Activated B cell treated with CpG ODN at 0.5 μM for 24 hours (primary cell): ENCODE measurements at places on chromosomes 6 and 20.

DNA sequence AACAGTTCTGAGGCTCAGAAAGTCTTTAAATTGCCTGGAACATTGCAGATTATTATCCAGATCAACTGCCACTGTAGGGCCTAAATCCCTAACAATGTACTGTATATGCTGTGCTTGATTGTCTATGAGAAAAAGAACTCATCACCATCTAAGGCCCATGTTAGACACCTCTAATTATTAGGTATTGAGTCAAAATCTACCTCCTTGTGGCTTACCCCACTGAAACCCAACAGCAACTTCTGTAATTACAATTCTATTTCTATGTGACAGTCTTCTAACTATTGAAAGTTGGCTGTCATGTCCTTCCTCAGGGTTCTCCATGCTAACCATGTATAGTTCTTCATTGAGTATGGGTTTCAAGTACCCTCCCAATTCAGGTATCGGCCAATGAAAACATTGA lies 13.9 kb downstream of the MCM9 start:
- no peaks in the 10 kb centered on the region for H3K27me3 ChIP-seq
- H3K4me3 ChIP-seq = no peak overlapping the region
- H3K36me3 ChIP-seq = peaks cover 73% of the 10 kb centered on the region
- H3K27ac ChIP-seq = no peak overlapping the region

GRCh38 chr6:28683945-28684538 lies 158.4 kb downstream of the GPX5 start:
- no peaks in the 10 kb centered on the region for H3K36me3 ChIP-seq
- H3K27me3 ChIP-seq = peaks cover 66% of the 10 kb centered on the region
- no peak for DNase-seq
- H3K4me3 ChIP-seq = no peak overlapping the region

GRCh38 chr6:17469006-17469832 lies 75.8 kb downstream of the CAP2 start:
- no peak overlapping the region for H3K4me3 ChIP-seq
- H3K4me1 ChIP-seq = no peaks in the 10 kb centered on the region
- H3K36me3 ChIP-seq = no peaks in the 10 kb centered on the region
- DNase-seq = no peak

GRCh38 chr6:20402342-20403069 lies 827 bp downstream of the E2F3 start:
- peak overlapping the region; percentile 96 for H3K4me3 ChIP-seq
- H3K36me3 ChIP-seq = peaks cover 15% of the 10 kb centered on the region
- peaks cover 28% of the 10 kb centered on the region for H3K4me1 ChIP-seq
- H3K27me3 ChIP-seq = no peaks in the 10 kb centered on the region
- peak; percentile 55 for DNase-seq

DNA sequence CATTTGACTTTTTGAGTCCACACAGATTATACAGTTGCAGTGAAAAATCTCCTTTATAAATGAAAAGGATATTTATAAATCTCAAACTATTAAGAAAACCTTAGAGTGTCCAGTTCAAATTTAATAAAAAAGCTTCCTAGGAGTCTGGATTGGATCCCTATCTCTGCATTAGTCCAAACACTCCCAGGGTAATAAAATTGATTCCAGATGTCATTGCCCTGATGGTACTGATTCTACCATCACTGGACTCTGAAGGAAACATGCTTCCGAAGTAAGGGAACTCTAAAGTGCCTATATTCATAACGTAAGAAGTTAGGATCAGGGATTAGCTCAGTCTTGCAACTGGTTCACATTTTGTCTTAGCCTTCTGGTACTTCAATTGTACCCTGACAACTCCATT lies 1325.1 kb upstream of the MAP3K7 start:
- H3K4me1 ChIP-seq = no peaks in the 10 kb centered on the region
- H3K27ac ChIP-seq = no peak overlapping the region
- no peak overlapping the region for H3K4me3 ChIP-seq
- H3K36me3 ChIP-seq = no peaks in the 10 kb centered on the region

- no peaks in the 10 kb centered on the region for H3K36me3 ChIP-seq
- no peaks in the 10 kb centered on the region for H3K27me3 ChIP-seq
- H3K4me1 ChIP-seq = peaks cover 16% of the 10 kb centered on the region
- no peak for DNase-seq
- no peak overlapping the region for H3K4me3 ChIP-seq
Observed at GRCh38 chr6:88013015-88013414, 34.6 kb upstream of the SPACA1 start.

GRCh38 chr6:159760602-159761057 lies 1.2 kb upstream of the ACAT2 start:
- H3K27me3 ChIP-seq = no peaks in the 10 kb centered on the region
- no peak for DNase-seq
- peak overlapping the region; percentile 96 for H3K4me3 ChIP-seq
- peaks cover 18% of the 10 kb centered on the region for H3K4me1 ChIP-seq
- peaks cover 55% of the 10 kb centered on the region for H3K36me3 ChIP-seq
- peak overlapping the region; percentile 94 for H3K27ac ChIP-seq

DNA sequence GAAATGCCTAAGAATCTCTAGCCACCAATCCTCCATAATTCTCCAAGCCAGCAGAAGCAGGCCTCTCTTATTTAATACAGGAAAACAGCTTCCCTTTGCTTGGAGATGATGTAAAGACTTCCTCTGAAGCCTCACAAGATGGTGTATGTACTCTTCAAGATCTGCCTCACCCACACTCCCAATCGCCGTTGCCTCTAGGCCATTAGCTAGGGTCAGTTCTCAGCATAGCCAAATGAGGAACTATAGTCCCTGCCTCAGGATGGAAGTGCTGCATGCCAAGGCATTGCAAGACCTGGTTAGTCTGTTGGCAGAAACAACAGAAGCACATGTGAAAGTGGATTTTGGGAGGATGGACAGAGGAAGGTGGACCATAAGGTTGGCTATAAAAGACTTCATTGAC lies 139.1 kb downstream of the SCML4 start:
- no peak overlapping the region for H3K27ac ChIP-seq
- H3K4me3 ChIP-seq = no peak overlapping the region
- no peaks in the 10 kb centered on the region for H3K36me3 ChIP-seq
- peaks cover 5% of the 10 kb centered on the region for H3K27me3 ChIP-seq
- DNase-seq = no peak

GRCh38 chr6:5967594-5967993 lies 39.1 kb downstream of the NRN1 start:
- H3K36me3 ChIP-seq = no peaks in the 10 kb centered on the region
- H3K4me1 ChIP-seq = no peaks in the 10 kb centered on the region
- H3K27ac ChIP-seq = no peak overlapping the region
- peaks cover 27% of the 10 kb centered on the region for H3K27me3 ChIP-seq
- no peak for DNase-seq

DNA sequence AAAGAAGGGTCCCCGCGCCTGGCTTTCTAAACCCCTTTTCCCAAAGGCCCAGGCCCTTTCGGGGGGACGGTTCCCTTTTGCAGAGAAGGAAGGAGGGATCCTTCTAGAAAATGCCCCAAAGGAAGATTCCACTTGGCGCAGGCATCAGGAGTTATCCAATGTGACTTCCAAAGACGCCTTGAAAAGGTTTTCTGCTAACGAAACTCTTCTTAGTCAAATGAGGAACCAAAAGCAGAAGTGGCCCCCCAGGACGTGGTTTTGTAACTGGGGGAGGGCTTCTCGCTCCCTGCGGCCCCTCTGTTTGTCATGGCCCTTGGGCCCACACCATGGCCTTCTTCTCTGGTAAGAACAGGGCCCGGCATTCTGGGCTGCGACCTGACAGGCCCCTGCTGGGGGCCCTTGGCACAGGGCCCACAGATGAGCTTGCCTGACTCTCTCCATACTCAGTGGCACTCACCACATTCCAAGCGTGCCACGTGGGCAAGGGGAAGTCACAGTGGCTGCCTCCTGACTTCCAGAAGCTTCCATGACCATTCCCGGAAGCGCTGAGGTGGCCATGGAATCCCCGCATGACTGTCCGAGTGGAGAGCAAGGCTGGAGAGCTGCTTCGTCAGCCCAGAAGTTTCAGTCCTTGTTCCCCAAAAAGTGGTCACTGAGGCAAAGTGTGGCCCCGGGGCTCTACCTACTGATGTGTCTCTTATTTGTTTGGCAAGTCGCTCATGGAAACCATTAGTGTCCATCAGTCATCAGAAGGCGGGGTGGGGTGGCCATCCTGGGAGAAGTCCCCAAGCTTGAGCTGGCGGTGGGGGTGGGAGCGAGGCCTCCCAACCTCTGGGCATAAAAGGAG lies 834 bp upstream of the CTSZ start:
- DNase-seq = peak; percentile 69
- peak overlapping the region; percentile 98 for H3K27ac ChIP-seq
- H3K4me1 ChIP-seq = peaks cover 52% of the 10 kb centered on the region
- H3K4me3 ChIP-seq = peak overlapping the region; percentile 95

DNA sequence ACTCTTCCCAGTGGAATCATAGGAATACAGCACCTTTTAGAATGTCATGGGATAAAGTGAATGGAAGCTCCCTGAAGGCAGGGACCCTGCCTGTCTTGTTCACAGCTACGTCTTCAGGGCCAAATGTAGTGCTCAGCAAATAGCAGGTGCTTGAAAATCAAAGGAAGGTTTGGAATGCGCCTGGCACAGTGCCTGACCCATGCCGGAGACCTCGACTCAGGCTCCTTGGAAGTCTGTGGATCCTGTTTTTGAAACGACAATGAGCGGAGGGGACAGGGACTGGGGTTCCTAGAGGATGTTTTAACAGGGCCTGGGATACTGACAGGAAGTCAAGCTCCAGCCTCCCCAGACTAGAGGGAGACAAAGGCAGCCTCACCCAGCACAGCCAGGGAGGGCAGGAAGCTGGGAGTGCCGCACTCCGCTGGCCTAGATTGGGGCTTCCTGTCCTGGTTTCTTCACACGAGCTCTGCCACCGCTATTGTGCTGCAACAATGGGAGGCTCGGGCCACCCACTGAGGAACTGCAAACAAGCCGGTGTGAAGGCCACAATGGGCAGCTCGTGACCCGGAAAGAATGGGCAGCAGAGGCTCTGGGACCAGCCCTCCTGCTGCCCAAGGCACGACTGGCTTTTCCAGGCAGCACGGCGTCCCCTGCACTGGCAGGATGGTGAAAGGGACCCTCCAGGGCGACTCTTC lies 76.7 kb downstream of the PREX1 start:
- H3K4me1 ChIP-seq = peaks cover 84% of the 10 kb centered on the region
- DNase-seq = no peak
- H3K27ac ChIP-seq = peak overlapping the region; percentile 88
- H3K27me3 ChIP-seq = no peaks in the 10 kb centered on the region
- no peak overlapping the region for H3K4me3 ChIP-seq
- H3K36me3 ChIP-seq = peaks cover 22% of the 10 kb centered on the region

DNA sequence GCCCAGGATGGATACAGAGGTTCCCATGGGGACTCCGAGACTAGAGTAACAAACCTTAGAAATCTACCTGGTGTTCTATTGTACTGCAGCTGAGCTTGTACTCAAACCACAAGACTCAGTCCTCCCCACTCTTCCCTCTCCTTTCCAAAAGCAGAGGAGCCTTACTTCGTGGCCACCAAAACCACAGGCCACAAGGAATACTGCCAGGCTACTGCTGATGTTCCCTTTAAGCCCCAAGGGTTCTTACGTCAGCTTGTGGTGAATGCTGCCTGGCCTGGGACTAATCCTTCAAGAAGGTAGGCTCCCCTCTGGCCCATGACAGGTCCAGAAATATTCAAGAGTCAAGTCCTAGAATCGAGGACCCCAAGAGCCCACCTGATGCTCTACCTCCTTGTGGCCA lies 10.5 kb upstream of the DEFB128 start:
- H3K36me3 ChIP-seq = no peaks in the 10 kb centered on the region
- H3K4me3 ChIP-seq = no peak overlapping the region
- H3K27me3 ChIP-seq = peaks cover 37% of the 10 kb centered on the region
- no peak overlapping the region for H3K27ac ChIP-seq
- H3K4me1 ChIP-seq = no peaks in the 10 kb centered on the region

DNA sequence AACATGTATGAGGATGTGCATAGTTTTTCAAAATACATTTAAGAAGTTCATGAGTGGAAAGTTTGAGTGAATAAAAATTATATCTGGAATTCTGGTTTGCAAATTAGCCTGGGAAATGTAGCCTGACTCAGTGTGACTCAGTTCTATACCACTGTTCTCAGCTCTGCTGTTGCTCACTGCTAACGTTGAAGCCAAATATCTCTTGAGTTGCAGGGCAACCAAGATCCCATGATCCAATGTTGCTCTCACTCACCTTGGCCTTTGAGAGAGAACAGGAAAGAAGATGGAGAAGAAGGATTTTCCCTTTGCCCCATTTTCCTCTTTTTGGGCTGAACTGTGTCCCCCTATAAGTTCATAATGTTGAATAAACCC lies 28.9 kb downstream of the PSMB9 start:
- no peak overlapping the region for H3K4me3 ChIP-seq
- H3K27ac ChIP-seq = no peak overlapping the region
- H3K36me3 ChIP-seq = no peaks in the 10 kb centered on the region
- no peak for DNase-seq
- H3K27me3 ChIP-seq = peaks cover 4% of the 10 kb centered on the region

DNA sequence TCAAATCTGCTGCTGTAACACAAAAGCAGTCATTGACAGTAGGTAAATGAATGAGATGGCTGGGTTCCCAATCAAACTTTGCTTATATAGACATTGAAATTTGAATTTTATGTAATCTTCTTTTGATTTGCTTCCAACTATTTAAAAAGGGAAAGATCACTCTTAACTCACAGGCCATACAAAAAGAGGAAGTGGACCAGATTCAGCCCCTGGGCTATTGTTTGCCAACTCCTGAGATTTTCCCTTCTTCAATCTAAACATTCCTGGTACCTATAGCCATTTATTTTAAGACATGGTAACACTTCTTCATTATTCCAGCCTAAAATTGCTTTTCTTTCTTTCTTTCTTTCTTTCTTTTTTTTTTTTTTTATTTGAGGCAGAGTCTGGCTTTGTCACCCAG lies 260.6 kb downstream of the TFAP2A start:
- H3K27me3 ChIP-seq = no peaks in the 10 kb centered on the region
- H3K4me1 ChIP-seq = no peaks in the 10 kb centered on the region
- H3K4me3 ChIP-seq = no peak overlapping the region

- H3K27ac ChIP-seq = no peak overlapping the region
- no peaks in the 10 kb centered on the region for H3K27me3 ChIP-seq
- no peaks in the 10 kb centered on the region for H3K4me1 ChIP-seq
- no peak for DNase-seq
- peaks cover 90% of the 10 kb centered on the region for H3K36me3 ChIP-seq
Observed at GRCh38 chr6:4057036-4057435, 21.9 kb downstream of the FAM217A start.

- no peaks in the 10 kb centered on the region for H3K27me3 ChIP-seq
- peaks cover 13% of the 10 kb centered on the region for H3K36me3 ChIP-seq
- no peak for DNase-seq
- no peak overlapping the region for H3K27ac ChIP-seq
Observed at GRCh38 chr6:20853828-20854227, 319.6 kb downstream of the CDKAL1 start.

DNA sequence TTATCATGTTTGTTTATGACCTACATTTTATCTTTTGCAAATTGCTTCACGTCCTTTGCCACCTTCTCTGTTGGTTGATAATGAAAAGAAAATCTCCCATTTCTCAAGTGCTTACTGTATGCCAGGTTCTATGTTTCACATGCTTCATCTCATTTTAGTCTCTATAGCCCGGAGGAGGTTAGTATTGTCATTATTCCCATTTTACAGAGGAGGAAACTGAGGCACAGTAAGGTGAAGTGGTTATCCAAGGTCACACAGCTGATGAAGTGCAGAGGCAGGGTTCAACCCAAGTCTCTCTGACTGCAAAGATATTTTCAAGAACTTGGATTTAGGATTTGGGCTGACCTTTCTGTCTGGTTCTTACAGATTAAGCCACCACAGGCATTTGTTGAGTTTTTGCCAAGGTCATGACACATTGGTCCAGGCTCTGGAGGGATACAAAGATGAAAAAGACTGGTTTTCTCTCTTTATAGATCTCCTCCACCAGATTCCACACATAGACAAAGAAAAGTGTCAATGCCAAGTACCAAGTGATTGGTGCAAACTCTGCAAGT lies 20.6 kb downstream of the CNBD2 start:
- DNase-seq = no peak
- peaks cover 16% of the 10 kb centered on the region for H3K27me3 ChIP-seq
- no peak overlapping the region for H3K27ac ChIP-seq
- no peaks in the 10 kb centered on the region for H3K36me3 ChIP-seq
- H3K4me1 ChIP-seq = peaks cover 3% of the 10 kb centered on the region
